ENCODE measurements at places on chromosomes 7 and 10.

- DNase-seq, result no peak
Measured at GRCh38 chr7:18693816-18694215, 198.3 kb downstream of the HDAC9 start.

DNA sequence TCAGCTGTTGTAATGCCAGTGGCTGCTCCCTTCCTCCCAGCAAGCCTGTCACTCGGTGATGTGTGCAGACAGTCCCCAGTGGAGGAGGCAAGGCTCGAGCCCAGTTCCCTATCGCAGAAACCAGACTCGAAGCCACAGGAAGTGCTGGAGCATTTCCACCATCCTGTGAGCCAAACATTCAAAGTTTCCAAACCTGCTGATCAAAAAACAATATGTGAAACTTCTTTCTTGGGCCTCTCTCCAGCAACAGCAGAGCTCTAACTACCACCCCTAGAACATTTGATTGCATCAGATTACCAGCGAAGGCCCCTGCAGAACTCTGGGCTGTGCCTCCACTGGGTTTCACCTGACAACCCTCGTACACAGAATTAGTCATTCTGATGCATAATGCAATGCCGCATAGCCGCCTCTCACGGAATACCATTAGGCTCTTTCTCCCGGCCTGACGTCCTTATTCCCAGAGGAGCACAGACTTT lies 94.0 kb downstream of the ELMO1 start:
- DNase-seq, result peak; percentile 27

GRCh38 chr10:59279991-59280505 lies 82.3 kb downstream of the FAM13C start:
- no peak for DNase-seq

DNA sequence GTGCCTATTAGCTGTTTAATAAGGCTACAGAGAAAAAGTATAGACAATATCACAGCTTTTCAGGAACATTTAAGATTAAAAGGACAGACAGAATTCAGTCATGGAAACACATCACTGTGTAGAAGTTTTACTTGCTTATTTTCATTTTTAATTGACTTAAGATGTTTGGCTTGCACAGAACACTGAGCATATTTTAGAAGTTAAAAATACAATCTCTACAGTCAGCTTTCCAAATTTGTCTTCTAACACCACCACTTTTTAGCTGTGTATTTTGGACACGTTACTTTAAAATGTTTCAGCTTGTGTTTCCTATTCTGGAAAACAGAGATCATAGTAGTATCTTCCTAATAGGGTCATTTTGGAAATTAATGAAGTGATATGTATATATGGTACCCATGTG lies 11.8 kb downstream of the CFAP69 start:
- no peak for DNase-seq

- DNase-seq, result no peak
Measured at GRCh38 chr10:131166486-131166885, 145.0 kb downstream of the TCERG1L start.

- DNase-seq, result no peak
Measured at GRCh38 chr10:121736315-121737130, 138.3 kb upstream of the FGFR2 start.

DNA sequence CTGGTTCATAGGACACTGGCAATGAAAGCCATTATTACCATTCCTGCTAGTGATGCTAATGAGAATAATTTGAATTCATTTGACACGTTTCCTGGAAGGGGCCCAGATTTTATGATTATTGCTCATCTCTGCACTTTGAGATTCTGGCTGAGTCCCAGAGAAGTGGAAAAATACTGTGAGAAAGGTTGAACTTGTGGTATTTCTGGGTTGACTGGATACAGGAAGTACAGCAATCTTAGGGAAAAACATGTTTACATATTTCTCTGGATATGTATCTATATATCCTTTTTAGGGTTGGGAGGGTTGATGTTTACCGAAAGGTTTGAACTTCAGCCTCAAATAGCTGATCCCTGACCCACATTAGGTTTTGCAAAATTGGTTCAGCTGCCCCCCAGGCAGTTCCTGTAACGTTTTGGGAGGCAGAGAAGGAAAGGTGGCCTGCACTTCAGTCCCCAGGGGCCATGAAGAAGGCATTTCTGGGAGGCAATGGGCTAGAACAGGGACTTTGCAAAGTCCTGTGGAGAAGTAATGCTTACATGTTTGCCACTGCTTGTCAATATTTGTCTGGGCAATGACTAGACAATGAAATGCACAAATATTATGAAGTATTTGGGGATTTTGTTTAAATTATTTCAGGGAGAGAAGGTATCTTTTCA lies 253.7 kb upstream of the PITRM1 start:
- DNase-seq, result no peak
